Stimulated activated CD4-positive, alpha-beta T cell treated with anti-CD3 and anti-CD28 coated beads, Interleukin-1b, Interleukin-23, amount 100 ng/mL, for 24 hours (primary cell): ENCODE measurements at places on chromosomes 1 and 21.

- DNase-seq = no peak
Measured at GRCh38 chr1:245437369-245438062, 282.7 kb downstream of the KIF26B start.

- no peak for DNase-seq
Measured at GRCh38 chr1:27686223-27686990, 14.4 kb upstream of the IFI6 start.

GRCh38 chr21:37393786-37394185, 27.2 kb downstream of the DYRK1A start:
- no peak for DNase-seq

DNA sequence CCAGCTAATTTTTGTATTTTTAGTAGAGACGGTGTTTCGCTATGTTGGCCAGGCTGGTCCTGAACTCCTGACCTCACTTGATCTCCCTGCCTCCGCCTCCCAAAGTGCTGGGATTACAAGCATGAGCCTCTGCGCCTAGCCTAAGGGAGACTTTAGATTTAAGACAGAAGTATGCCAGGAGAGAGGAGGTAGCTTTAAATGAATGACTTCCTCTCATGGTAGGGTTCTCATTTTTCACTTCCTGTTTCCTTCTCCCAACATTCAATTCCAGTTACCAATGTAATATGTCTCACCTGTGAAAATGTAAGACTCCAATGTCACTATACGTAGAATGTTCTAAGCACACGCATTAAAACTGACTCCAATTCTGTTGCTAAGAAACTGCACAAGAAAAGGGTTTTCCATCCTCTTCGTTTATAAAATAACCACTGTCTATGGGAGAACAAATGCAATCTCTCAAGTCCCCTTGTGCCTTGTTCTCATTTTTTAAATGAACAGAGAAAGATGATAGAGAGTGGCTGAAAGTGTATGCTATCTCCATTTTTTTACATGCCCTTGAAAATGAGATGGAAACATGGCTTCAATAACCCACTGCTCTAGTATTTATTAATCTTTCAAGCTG, 140.0 kb downstream of the SLC45A1 start:
- DNase-seq = no peak

- DNase-seq = no peak
Measured at GRCh38 chr1:34982820-34983376, 2.2 kb downstream of the TMEM35B start.

- DNase-seq = no peak
Measured at GRCh38 chr1:214958486-214958885, 124.1 kb upstream of the KCNK2 start.

GRCh38 chr21:37145635-37146111, 72.6 kb downstream of the TTC3 start:
- DNase-seq = no peak

GRCh38 chr1:230350208-230350921, 75.8 kb downstream of the PGBD5 start:
- no peak for DNase-seq

DNA sequence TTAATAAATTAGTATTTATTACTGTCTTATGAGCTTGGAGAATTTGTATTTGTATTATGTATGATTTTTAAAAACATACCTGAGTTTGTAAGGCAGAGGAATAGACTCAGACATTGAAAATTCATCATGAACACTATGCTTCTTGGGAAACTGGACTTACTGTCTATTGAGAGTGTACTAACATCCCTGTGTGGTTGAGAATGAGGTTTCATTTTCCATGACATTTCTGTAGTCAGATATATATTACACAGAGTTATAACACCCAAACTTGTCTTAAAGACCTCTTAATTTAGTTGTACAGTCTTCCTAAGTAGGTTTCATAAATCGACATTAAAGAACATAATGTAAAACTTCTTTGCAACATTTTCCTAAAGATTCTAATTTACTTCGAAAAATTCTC, 30.0 kb downstream of the PPP2R5A start:
- no peak for DNase-seq

DNA sequence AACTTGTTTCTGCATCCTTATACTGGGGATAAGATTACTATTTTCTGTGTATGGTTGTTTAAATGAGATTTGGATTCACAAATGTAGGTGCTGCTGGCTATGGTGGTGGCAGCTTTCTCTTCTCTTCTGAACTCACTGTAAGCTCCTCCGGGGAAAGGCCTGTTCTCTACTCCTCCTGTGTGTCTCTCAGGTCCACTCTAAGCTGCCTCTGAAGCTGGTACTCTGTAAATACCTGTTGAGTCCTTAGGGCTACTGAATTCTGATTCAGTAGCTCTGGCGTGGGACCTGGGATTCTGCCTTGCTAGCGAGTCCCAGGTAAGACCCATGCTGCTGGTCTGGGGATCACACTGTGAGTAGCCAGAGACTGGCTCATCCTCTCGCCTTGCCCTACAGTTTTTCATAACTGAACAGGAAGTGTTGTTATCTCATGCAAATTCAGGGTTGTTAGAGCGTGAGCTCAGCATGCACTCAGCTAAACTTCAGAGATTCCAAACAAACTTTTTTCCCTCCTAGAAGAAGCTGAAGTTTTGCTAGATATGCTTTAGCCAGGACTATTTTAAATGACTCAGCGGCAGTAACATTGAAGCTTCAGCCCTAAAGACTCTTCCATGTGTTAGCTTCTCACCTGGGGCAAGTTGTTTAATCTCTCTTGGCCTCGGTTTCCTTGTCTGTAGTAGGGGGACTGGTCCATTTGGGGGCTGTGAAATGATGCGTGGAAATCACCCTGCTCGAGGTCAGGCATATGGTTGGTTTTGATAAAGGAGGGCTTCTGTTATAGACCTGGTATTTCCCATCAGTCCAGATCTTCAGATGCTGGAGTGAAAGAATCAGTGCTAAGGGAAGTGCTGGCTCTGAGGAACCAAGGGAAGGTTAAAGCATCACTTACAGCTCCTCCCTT, 271.5 kb upstream of the TMEM51 start:
- DNase-seq = no peak

DNA sequence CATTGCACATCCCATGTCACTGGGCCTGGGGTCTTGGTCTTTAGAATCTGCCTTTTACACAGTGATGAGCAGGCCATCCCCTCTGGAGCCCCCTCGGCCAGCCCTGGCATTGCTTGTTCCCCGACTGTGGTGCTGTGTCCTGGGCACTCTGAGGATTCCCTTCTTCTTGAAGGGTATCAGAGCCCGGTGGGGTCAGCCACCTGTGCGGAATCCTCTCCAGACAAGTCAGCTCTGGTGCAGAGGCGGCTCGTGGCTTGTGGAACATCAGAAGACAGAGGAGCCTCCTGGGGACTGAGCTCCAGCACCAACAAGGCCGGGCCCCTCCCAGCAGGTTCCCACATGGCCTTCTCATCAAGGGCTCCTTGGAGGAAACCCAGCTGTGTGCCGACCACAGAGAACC, 57.9 kb upstream of the AJAP1 start:
- no peak for DNase-seq

DNA sequence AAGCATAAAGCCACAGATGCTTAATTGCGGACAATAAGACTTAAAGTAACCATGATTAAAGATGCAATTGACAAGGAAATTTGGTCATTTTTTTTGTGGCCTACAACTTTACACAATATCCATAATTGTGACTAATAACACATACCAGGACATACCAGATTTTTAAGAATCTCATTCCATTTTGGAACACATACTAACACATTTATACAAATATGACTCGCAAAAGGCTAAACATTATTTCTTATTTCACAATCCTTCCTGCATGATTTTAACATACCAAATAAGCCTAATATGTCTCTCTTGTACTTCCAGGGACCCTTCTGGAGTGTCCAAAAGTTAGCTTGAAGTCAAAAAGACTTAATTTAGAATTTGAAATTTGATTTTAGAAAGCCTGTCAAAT, 48.8 kb downstream of the DR1 start:
- DNase-seq = no peak

GRCh38 chr1:11952455-11953109, 18.1 kb downstream of the PLOD1 start:
- DNase-seq = no peak

- DNase-seq = no peak
Measured at GRCh38 chr1:20721117-20722061, 3.6 kb upstream of the KIF17 start.
